ENCODE measurements at places on chromosomes 3 and 15.

DNA sequence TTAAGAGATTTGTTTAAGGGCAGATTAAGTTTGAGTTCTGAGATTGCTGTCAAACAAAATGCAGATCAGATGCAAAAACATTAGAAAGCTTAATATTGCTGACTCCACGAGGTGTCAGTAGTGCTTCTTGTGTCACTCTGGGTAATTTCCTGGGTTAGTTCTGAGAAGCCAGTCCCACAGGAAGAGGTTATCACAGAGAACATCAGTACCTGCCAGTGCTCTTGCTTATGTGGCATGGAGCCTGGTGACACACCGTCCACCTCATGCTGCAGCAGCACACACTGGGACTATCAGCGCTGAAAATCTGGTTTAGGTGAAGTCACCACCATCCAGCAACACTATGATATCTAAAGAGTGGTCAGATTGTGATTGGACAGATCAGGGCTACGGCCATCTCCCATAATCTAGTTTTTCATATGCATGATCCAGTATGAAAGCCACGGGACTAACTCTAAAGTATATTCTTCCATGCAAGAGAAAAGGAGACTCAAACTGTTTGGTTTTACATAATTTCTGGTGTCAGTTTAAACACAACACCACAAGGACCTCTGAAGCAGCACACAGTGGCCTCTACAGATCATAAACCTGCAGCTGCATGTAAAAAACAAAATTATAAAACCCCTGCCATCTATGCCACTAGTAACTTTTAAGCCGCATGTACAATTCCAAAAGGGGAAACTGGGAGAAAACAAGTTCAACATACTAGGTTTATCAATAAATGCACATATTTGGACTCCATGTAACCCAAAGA is 36.1 kb upstream of the MYO5C start:
- peak; percentile 60 for DNase-seq

DNA sequence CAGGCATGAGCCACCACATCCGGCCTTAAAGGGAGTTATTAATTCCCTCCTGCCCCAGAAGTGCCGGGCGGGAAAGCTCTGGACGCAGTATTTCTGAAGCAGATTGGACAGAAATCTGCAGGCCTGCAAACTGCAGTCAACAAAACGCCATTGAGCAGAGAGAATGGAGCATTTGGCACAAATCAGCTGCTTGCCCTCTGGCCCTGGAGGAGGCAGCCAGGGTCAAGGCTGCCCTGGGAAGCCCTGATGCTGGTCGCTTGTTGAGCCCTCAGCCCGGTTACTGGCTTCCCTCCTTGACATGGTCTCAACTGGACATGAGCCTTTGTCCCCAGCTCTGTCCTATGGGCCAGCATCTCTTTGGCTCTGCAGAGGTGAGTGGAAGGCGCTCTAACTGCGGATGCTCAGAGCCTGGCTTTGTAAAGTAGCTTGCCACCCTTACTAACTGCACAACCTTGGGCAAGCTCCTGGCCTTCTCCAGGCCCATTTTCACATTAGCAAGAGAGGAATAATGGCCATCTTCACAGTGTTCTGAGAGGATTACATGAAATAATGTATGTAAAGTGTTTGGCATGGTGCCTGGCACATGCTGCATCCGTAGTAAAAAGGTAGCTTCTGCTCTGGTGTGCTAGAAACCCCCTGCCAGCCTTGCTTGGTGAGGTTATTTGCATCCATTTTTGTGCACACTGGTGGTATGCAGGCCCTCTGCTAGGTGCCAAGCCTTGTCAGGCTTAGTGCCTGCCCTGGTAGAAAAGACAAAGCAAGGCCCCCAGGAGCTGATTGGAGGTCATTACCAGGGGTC is 4.1 kb downstream of the SEMA4B start:
- DNase-seq: no peak

DNA sequence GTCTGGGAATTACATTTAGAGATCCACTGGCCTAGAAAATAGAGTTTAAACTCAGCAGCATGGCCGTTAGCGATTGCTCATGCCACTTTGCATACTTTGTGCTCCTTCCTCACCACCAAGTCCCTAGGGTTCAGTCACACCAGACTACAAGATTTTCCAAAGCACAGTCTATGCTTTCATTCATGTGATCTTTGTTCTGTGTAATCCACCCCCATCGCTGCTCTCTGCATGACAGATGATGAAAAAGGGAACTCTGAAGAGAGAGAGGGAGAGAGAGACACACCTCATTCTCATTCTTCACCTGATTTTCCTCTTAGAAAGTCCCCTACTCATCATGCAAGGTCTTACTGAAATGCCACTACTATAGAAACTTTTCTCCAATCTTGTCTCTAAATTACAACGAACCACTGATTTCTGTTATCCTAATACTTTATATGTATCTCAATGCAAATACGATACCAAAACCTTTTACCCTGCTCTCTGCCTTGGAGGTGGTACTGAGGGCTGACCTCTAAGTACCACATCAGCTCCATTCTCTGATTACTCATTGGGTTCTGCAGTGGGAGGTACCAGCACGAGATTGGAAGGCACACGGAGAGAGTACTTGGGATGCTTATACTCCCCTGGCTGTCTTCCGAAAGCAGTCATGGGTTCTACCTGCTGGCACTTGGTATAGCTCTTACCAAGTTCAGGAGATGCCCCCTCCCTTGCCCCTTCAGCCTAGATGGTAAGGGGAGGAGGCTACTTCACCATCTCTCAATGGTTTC is 1.1 kb upstream of the PARP15 start:
- DNase-seq: no peak

DNA sequence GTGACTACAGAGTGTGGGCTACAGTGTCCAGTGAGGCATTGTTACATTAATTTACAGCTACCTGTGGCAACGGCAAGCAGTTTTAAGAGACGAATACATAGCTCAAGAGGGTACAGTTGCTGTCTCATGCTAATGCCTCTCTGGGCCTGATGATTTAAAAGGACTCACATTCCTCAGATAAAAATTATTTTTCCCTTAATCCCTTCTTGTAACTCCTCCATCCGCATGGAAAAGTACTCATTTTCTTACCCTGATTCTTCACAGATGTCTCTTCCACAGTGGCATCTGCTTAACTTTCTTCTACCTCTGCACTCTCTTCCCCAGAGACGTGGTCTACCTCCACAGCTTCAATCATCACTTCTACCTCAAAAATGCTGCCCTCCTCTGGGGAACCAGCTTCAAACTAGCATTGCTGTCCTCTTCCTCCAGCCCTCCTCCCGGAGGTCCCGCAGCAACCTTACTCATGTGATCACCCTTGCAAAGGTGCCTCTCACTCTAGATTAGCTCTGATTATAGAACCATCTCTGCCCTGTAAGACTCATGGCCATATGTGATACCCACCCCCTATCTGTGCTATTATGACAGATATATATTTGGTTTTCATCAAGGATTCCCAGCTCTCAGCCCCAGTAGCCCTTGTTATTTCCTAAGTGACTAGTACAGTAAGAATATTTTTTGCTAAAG is 21.4 kb upstream of the ABHD17C start:
- DNase-seq: no peak

DNA sequence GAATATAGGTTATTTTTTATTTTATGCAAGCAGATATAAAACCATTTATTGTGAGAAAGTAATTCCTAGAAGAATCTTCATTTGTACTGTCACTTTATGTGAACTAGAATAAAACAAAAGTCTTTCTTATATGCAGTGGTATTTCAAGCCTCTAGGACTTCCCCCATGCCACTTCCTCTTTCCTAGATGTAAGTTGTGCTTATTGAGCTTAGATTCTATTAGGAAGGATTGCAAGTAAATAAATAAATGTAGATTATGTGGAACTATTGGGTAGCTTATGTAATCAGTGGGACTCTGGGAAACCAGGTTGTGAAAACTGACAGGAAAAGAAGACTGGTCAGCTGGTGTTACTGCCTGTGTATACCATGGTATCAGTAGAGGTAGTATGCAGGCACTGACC is 169.7 kb downstream of the RSRC1 start:
- no peak for DNase-seq

- DNase-seq: no peak
Measured at GRCh38 chr15:60047701-60048100, 43.6 kb downstream of the FOXB1 start.

- DNase-seq: peak; percentile 83
Measured at GRCh38 chr3:188389711-188390342, 235.9 kb downstream of the LPP start.

DNA sequence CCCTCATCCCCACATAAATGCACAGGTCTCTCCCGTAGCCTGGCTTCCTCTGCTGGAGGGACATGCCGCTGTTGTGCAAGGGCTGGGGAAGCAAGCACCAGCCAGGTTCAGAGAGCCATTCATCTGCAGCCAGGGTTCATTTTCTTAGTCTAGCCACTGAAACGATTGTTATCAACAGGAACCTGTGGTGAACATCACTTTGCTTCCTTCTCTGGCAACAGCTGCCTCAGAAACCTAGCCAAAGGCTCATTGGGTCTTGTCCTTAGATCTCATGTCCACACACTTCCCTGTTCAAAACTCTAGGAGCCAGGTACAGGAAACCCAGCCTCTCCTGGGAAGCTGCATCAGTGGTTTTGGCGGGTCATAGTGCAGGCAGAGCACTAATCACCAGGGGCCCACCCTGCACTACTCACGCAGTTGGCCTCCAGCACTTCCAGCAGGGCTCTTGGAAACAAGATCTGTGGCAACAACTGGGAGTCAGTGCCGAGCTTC is 47.0 kb downstream of the OXNAD1 start:
- DNase-seq: no peak

Measured in kidney capillary endothelial cell (primary cell).